ENCODE measurements at places on chromosomes 5 and 9.

DNA sequence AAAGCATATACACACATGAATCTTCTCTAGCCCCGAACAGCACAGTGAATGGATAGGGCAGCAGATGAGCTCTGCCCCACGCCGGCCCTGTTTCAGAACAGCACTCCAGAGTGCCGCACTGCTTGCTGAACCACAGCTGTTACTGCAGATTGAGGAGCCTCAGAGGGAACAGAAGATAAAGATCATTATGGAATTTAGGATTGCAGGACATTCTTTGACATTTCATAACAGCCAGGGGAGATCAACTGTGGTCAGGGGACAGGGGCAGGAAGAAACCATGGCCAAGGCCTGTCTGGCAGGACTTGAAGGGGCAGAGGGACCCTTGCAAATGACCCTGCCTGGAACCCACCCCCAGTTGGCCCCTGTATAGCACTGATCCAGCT is 20.6 kb downstream of the IRF1 start:
- DNase-seq, result peak; percentile 16

DNA sequence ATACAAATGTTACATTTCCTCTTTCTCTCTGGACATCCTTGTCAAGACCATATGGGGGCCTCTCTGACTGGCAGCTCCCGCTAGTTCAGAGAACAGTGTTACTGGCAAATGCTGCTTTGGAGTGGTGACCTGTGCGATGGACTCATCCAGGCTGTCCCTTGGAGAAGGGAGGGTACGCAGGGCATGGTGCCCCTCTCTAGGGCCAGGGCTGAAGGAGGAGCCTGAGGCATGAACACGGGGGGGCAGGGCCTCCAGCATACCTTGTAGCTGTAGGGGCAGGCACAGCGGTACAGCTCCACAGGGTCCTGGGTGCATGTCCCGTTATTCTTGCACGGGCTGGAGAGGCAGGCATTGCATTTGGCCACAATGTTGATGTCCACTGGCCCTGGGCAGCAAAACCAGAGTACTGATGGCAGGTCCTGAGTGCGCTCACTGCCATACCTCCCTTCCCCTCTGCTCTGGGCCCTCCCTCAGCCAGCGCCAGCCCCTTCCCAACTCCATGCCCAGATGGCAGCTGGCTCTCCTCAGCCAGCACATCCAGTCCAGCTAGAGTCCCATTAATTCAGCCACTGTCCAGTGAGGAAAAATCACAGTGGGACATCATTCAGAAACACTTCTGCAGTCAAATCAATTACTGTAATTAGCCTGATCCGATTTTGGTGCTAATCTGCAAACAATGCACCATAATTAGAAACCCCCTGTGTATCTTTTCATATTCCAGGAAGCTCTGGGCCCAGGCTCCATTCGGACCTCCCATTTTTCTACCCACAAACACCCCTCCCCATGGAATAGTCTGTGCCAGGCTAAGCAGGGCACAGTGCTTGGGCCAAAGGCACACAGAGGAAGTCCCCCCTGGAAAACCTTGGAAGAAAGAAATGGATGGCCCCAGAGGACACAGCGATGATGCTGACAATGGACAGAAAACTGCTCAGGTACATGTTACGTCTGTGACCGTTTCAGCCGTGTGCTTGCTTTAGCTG is 128.8 kb upstream of the PANK3 start:
- no peak for DNase-seq

GRCh38 chr9:136831002-136831719 is 11.1 kb upstream of the AJM1 start:
- DNase-seq, result no peak

DNA sequence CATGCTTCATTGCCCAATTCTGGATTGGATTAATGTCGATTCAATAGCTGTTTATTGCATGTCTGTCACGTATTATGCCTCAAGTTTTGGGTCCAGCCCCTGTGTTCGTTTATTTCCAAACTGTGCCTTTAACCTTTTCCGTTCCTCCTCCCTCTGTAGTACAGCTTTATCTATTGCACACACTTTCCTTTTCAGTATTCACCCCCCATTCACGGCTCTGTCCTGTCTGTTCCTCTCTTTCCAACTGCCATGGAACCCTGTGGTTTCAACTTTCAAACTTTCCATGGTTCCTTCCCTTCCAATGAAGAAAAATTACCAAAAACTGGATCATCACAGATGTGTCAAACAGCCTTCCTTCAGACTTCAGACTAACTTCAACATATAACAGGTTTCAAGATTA is 17.1 kb downstream of the SMARCA2 start:
- no peak for DNase-seq

GRCh38 chr5:152855441-152855840 is 450.4 kb upstream of the NMUR2 start:
- DNase-seq, result no peak

GRCh38 chr9:75390951-75391350 is 302.6 kb downstream of the OSTF1 start:
- no peak for DNase-seq

- no peak for DNase-seq
These were observed 485.8 kb downstream of the IRX1 start for GRCh38 chr5:4081466-4081865.

DNA sequence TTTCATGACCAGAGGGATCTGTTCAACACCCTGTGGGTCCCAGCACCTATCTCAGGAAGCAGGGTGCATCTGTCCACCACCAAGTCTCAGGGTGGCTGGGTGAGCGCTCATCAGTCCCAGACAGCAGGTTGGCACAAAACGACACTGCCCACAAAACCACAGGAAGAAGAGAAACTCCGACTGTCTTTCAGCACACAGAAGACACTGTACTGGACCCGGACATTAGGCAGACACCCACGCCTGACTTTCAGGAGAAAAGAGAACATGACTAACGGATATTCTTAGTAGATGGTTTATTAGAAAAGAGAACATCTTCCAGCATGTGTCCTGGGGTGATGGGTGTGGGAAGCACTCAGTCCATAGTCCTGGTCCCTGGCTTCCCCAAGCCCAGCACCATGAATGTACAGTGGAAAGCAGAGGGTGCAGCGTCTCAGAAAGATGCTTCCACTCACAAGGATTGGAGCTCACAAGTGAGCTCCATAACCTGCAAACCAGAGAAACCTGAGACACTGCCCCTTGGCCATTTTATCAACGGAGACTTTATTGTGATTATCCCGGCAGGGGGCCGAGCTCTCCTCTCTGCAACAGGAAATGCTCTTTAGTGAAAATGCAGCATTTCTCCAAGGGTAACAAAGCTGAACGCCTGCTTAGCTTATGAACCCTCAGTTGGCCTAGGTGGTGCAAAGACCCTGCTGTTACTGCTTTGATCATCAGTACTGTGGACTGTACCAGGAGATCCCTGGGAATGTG is 35.8 kb upstream of the LCP2 start:
- DNase-seq, result no peak

DNA sequence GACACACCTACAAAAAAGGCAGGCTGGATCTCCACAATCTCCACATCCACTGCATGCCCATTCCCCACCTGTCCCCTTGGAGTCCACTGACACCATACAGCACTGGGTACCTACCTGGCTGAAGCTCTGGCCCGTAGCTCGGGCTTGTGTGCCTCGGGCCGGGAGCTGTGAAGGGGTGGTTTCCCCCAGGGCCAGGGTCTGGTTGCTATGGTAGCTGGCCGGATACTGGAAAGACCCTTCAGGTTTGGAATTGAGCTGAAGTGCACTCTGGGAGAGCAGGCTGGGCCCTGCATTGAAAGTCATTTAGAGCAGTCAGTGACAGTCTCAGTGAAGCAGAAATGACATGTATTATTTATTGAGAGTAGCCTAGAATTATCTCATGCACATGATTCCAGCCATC is 507.3 kb downstream of the CTNND2 start:
- no peak for DNase-seq

GRCh38 chr9:138094028-138094427 is 216.4 kb downstream of the CACNA1B start:
- DNase-seq, result no peak

GRCh38 chr9:109852556-109852955 is 72.6 kb downstream of the PALM2AKAP2 start:
- no peak for DNase-seq

DNA sequence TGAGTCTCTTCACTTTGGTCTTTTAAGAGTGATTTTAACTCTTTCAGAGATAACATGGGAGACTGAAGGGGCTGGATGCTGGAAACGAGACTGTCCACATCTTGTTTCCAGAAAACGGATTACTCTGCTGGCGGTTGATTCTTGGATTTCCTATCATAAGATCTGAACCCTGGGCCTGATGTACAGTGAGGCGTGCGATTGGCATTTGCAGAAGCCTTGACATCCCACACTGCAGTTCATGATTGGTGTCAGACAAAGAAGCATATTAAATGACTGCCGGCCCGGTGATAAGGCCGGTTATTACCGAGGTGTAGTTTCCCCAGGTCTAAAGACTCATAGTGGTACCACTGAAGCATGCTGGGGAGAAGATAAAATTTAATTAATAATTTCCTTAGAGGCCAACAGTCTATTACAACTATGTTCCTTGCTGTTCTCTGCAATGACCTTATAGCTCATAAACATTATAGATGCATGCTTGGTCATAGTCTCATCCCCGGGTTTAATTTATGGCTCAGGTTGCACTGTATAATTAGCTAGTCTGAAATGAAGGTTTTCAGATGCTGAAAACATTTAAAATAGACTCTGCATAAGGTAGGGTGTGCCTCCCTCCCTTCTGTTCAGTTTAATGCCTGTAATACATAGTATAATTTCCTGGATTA is 99.2 kb downstream of the PPP2R2B start:
- DNase-seq, result no peak

GRCh38 chr5:39447059-39447458 is 22.3 kb upstream of the DAB2 start:
- no peak for DNase-seq

- no peak for DNase-seq
These were observed 269.4 kb upstream of the PANK3 start for GRCh38 chr5:168848569-168848968.

GRCh38 chr5:147611483-147611882 is 101.6 kb upstream of the DPYSL3 start:
- no peak for DNase-seq

- peak; percentile 76 for DNase-seq
These were observed 5.8 kb downstream of the TLX3 start for GRCh38 chr5:171314728-171315385.

DNA sequence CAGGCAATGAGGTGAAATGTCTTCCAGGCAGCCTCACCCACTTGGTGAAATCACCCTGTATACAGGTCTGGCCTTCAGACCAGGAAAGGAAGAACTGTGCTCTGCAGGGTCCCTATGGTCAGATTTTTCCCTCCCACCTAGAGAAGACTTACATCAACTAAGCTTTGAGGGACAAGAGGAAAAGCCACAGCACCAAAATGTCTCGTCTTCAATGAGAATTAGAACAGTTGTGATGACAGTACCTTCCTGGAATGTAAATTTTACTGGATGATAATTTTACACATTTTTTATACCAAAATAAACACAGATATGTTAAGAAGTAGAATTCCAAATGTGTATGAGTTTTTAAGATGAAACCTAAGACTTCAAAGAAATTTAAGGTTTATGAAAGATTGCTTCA is 283.9 kb downstream of the SPOCK1 start:
- DNase-seq, result no peak

GRCh38 chr9:116059466-116059865 is 94.1 kb upstream of the PAPPA start:
- DNase-seq, result no peak

- peak; percentile 80 for DNase-seq
These were observed 24.3 kb upstream of the ENHO start for GRCh38 chr9:34546834-34547827.

GRCh38 chr5:174145821-174146220 is 100.3 kb downstream of the NSG2 start:
- DNase-seq, result no peak

GRCh38 chr5:68067976-68068603 is 147.5 kb upstream of the PIK3R1 start:
- no peak for DNase-seq

DNA sequence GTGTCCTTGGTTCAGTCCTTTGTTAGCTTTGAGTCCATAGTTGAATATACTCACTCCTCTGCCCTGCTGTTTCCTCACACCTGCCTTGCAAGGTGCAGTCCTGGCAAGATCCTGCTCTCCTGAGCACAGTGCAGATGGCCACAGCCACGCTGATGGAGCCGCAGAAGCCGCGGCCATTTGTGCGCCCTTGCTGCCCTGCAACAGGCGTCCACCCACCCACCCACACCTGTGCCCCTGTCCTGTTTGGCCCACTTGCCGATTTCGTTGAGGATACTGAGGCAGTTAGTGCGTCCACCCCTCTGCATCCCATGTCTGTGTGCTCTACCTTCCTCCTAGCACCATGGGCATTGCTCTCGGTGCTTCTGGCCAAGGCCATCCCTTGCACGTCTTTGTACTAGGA is 51.1 kb upstream of the LRRTM2 start:
- DNase-seq, result no peak
